ENCODE measurements at places on chromosomes 1 and 21.
A peak's percentile ranks its signal among the peaks of the same experiment; 100 is the strongest.

DNA sequence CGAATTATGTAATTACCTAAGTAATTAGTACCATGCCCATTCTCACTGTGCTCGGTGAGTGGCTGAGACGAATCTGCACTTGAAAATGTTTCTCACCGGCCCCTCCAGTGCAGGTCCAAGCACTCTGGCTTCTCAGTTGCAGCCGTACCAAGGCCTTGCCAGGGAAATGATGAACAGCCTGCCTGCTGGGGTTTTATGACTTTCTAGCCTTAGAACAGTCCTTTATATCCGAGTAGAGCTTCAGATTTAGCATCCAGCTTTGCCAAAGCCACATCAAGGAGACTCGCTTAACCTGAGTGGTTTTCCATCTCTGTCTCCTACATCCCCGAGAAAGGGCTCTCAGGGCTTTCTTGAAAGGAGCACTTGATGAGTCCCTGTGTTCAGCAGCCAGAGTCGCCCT lies 83.4 kb downstream of the GREM2 start:
- DNase-seq, result no peak

DNA sequence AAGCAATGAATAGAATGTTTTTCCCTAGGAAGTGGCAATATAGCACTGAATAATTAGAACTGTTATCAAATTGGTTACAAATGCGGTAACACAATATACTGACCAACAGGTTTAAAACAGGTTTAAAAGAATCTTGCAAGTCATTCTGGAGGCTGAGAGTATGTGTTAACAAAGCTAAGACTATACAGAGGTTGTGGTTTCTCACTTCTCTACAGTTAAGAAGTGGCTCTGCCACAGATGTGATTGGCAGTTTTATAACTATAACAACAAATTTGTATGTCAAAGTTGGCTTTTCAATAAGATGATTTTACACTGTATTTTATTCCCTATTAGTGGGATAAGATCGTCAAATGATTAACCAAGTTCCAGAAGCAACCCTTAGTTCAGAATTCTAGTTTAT lies 7.1 kb downstream of the ANGEL2 start:
- DNase-seq, result no peak

GRCh38 chr1:152869808-152870419 lies 8.2 kb upstream of the SMCP start:
- peak; percentile 22 for DNase-seq

DNA sequence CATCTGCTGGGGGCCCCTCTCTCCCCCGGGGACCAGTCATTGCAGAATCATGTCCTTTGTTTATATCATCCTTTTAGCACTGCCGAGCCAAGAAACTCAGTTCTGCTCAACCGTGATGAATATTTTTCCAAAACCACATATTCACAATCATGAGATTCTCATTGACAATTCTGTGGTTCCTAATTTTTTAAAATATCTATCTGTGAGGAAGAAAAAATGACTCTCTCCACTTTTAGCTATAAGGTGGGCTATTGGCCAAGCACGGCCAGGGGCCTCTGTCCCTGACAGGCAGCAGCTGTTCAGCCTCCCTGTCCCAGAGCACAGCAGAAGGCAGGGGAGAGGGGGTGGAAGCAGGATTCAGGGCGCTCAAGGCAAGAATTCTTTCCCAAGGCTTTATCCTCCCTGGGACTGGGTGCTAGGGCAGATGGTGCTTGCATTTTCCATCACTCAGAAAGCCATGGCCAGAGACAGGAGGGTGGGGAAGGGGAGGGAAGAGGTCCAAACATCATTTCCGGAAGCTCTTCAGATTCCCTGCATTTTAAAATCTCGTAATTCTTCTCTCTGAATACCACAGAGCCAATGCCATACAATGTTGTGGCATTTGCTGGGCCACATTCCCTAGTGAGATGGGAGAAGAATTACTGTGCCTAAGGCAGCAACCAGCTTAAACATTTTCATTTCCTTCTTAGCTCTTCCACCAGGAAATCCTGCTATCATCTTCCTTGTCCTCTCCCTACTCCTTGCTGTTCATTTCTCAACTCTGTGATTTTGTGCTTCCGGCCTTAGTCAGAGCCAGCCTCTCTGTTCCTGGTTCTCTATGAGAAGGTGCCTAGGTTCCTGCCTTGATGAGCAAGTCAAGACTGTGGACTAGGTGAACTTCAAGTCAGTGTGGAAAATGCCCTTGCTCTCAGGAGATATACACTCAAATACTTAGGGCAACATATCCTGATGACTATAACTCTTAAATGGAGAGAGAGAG lies 60.3 kb downstream of the KCNJ6 start:
- DNase-seq, result peak; percentile 81

GRCh38 chr1:171434717-171435346 lies 50.5 kb upstream of the PRRC2C start:
- DNase-seq, result no peak

- DNase-seq, result no peak
Observed at GRCh38 chr1:12052008-12052573, 11.0 kb upstream of the TNFRSF8 start.

DNA sequence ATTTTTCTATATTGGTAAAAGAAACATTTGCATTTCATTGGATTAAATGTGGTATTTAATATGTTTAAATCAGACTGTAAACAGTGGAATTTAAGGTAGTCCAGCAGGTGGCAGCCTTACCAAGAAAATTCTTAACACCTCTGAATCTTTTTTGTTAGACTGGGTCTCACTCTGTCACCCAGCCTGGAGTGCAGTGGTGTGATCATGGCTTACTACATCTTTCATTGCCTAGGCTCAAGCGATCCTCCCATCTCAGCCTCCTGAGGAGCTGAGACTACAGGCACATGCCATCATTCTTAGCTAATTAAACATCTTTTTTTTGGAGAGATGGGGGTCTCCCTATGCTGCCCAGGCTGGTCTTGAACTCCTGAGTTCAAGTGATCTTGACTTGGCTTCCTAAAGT lies 98.8 kb downstream of the RABGAP1L start:
- DNase-seq, result no peak

GRCh38 chr1:76591963-76592362 lies 275.3 kb upstream of the ST6GALNAC5 start:
- no peak for DNase-seq

- DNase-seq, result no peak
Observed at GRCh38 chr1:205451759-205452164, 4.1 kb downstream of the BLACAT1 start.

DNA sequence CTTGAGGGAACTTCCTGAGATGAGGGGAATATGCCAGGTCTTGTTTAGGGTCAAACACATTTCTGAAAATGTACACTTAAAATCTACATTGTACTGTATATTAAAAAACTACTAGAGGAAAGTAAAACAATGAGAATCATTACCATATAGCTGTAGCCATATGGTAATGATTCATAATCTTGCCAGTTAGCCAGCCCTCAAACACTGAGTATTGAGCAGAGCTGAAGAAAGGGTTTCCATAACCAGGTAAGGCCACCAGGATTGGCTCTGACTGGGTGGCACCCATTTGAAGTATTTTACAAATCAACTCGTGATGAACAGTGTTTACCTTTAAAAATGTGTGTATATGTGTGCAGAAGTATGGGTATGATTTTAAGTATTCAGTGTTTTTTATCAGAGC lies 226.7 kb downstream of the SLC45A1 start:
- no peak for DNase-seq

DNA sequence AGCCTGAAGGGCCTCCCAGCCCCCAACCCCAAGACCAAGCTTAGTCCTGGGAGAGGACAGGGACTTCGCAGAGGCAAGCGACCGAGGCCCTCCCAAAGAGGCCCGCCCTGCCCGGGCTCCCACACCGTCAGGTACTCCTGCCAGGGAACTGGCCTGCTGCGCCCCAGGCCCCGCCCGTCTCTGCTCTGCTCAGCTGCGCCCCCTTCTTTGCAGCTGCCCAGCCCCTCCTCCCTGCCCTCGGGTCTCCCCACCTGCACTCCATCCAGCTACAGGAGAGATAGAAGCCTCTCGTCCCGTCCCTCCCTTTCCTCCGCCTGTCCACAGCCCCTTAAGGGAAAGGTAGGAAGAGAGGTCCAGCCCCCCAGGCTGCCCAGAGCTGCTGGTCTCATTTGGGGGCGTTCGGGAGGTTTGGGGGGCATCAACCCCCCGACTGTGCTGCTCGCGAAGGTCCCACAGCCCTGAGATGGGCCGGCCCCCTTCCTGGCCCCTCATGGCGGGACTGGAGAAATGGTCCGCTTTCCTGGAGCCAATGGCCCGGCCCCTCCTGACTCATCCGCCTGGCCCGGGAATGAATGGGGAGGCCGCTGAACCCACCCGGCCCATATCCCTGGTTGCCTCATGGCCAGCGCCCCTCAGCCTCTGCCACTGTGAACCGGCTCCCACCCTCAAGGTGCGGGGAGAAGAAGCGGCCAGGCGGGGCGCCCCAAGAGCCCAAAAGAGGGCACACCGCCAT lies 21.9 kb upstream of the ARF1 start:
- DNase-seq, result no peak

GRCh38 chr1:93148001-93148400 lies 32.2 kb downstream of the TMED5 start:
- DNase-seq, result no peak

DNA sequence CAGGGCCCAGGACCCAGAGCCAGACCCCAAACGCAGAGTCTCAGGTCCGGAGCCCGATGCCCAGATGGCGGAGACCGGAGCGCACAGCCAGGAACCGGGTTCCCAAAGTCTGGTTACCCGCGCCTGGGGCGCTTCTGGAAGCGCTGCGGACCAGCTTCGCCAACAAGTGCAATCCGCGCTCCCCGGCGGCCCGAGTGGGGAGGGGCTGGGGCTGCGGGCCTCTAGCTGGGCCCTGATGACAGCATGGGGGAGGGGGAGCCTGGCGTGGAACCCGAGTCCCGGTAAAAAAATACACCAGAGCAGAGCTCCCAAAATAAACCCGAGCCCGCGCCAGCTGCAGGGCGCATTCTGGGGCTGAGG lies 494 bp downstream of the NT5C1A start:
- peak; percentile 53 for DNase-seq

GRCh38 chr1:65082346-65083040 lies 65.5 kb upstream of the AK4 start:
- DNase-seq, result no peak

DNA sequence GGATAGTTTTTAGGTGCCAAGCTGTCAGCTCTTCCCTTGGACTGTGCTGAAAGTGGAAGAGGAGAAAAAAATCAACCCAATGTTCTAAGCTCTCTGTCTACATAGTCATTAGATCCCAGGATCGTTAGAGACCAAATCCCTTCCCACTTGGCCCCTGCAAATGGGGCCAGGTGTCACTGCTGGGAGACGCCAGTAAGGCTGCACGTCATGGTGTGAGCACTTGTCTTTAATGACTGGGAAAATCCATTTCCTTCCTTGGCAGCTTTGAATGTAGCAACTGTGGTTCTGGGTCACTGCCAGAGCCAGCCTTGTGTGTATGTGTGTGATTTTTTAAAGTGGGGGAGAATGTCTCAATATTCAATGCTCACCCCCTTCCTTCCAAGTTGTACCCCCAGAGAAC lies 59.9 kb downstream of the MAN1C1 start:
- no peak for DNase-seq

- DNase-seq, result no peak
Observed at GRCh38 chr1:8423269-8423691, 105.4 kb downstream of the SLC45A1 start.

DNA sequence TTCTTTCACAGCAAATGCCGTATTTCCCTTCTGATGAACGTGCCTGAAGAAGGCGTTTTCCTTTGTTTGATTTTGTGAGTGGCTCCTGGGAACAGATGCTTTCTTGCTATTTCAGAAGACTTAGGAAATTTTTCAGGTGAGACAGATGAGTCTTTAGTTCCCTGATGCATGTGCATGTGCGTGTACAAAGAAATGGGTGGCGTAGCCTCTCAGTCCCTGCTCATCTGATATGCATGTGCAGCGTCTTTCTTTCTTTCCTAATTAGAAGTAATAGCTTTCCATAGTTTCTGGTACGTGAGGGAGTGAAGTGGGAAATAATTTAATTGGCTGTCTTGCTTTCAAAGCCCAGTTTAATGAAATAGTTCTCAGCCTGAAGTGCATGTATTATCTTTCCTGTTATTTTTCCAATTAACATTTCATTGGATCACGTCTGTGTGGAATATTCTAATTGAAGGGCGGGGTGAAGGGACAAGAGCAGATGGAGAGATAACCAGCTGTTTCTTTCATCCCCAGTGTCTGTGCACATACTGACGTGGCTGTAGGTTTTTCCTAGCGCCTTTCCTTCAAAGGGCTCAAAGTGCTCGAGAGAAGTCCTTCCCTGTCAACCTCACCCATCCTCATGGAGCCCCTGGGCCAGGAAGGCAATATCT lies 104.3 kb downstream of the FAM78B start:
- peak; percentile 35 for DNase-seq

DNA sequence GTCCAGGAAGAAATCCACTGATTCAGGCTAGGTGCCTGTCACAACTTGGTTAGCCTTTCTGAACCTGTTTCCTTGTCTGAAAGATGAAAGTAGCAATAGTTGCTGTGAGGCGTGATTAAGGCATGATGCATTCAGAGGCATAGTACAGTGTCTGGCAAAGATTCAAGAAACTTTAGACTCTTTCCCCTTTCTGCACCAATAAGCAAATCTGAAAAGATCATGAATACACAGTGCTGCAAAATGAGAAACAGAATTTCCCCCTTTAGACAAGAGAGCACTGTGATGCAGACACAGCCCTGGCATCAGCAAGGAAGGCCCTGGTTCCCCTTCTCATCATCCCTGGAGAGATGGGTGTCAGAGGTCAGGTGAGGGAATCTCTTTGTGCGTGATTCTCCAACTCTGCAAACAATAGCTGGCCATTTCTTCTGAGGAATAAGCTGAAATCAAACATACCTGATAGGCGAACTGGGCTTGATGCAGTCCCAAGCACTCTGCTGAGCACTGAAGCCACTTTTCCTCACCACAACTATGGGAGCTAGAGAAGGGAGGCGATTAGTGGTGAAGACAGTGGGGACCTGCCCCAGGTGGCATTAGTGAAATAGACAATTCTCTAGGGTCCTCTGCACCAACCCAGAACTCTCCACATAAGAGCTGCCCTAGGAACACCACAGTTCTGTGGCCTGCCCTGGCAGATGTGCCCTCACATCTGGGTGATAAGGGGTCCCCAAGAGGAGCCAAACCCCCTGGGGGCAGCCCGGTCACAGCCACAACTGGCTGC lies 41.7 kb downstream of the ITPKB start:
- no peak for DNase-seq

DNA sequence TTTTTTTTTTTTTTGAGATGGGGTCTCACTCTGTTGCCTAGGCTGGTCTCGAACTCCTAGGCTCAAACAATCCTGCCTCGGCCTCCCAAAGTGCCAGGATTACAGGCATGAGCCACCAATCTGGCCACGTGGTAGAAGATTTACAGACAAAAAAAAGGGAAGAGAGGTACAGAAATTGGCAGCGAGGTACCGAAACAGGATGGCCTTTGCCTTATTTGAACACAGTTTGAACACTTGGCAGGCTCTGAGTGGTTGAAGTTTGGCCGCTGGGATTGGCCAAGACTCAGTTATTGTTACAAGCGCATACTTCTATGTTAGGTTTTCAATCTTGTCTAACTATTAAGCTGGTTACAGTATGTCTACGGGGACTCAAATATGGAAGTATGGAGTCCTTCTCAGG lies 6.2 kb upstream of the AADACL4 start:
- no peak for DNase-seq

Measured in spinal cord (tissue), 10 donors.